ENCODE measurements at places on chromosomes 11 and 22. TPM values are rescaled to one million over a fixed set of nuclear protein-coding genes. Genes with fewer than 3 reads are reported as not detected.

The TH gene
- not detected for total RNA-seq

The MMP13 gene
- total RNA-seq = not detected

DNA sequence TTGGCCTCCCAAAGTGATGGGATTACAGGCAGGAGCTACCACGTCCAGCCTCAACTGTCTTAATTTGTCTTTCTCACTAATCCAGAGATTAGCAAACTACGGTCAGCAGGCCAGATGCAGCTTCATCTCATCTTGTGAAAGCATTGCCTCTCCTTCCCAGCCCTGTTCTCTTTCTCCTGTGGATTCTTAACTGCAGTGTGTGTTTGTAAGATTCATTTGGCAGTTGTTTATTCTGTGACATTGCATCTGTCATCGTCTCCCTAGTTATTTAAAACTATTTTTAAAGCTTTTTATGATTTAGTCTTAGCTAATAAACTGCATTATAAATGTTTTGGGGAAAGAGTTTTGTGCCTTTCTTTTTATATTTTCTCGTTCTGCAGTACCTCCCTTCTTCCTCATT, 29.2 kb downstream of the RNF169 start:
- DNase-seq = no peak

DNA sequence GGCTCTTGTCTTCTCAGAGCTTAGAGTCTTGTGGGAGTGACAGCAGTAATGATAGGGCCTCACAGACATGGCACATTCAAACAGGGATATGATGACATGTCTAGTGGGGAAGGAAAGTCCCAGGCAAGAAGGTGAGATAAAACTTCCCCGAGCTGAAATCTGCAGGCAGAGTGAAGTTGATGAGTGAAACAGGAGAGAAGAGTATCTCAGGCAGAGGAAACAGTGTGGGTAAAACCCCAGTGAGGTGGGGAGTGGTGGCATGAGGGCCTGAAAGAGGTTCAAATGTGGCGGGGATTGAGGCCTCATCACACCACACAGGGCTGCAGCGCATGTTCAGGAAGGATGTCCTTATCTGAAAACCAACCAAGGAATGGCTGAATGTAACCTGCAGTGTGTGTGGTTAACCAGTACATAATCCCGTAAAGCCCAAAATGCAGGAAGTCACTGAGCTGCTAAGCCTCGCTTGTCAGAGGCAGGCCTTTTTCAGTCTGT, 153.8 kb upstream of the E2F8 start:
- DNase-seq = no peak

DNA sequence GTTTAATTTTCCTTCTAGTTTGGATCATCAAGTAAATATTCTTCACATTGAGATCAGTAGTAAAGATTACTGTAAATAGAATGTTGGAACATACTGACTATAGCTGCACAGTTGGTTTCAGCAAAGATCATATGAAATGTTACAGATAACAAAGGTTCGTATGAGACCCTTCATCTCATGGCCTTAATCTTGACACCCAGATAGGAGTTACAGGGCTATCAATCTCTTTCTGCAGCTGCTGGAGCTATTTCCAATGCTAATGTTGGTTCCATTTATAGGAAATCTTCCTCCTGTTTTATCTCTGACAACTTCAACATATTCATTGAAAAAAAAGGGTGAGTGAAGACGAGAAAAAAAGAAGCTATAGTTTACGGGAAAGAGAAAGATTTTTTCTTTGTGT, 495.6 kb downstream of the JRKL start:
- DNase-seq = no peak

GRCh38 chr11:70073871-70074371, 4.2 kb upstream of the ANO1 start:
- peak; percentile 73 for DNase-seq

- no peak for DNase-seq
Measured at GRCh38 chr11:119447664-119448242, 24.8 kb upstream of the THY1 start.

GRCh38 chr11:34327804-34328631, 29.8 kb downstream of the ABTB2 start:
- peak; percentile 40 for DNase-seq

GRCh38 chr11:122853261-122853660, 15.0 kb downstream of the CRTAM start:
- peak; percentile 25 for DNase-seq

The NPAS4 gene
- under 0.01 TPM for total RNA-seq

DNA sequence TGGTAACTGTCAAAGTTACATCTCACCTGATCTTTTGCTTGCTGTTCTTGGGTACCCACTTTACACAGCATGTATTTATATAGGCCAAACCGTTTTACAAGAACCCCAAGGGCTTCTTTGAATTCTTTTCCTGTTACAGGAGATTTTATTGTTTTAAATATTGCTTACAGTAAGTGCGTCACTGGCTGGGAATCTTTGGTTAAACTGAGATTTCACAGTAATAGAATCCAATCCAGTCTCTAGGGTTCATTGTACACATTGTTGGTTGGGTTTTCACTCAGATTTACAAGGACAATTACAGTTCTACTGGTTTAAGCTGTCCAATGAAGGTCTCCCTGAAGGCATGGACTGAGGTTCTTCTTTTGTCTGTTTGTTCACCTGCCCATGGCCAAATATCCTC, 171.7 kb downstream of the INSC start:
- DNase-seq = no peak

The BRD1 gene
- 10.8 TPM for total RNA-seq

The DEUP1 gene
- total RNA-seq = not detected

DNA sequence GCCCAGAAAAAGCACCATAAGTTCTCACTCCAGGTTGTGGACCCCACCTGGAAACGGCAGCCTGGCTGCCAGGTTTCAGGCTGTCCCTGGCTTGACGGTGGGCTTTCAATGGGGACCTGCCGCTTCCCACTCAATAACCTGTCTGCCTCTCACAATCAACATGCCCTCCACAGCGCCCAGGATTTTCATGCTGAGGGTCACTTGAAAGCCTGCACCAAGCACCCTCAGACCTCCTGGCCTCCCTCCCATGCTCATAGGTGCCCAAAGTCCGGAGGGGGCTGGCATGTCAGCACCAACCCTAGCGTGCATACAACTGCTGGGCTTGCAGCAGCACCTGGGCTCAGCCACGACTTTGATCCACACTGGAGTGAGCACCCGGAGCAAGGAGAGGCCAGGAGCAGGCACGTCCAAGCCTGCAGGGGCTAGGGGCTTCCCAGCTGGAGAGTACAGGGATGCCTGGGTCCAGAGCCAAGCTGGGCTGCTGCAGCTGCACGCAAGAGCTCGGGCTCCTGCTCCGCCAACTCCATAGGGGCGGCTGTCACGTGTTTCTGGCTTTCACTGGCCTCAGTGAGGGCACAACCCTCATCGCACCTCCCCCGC, 1214.3 kb upstream of the RAG2 start:
- DNase-seq = no peak

GRCh38 chr22:23925020-23925606, 30.9 kb downstream of the MIF start:
- no peak for DNase-seq

The SLC22A9 gene
- total RNA-seq = not detected

DNA sequence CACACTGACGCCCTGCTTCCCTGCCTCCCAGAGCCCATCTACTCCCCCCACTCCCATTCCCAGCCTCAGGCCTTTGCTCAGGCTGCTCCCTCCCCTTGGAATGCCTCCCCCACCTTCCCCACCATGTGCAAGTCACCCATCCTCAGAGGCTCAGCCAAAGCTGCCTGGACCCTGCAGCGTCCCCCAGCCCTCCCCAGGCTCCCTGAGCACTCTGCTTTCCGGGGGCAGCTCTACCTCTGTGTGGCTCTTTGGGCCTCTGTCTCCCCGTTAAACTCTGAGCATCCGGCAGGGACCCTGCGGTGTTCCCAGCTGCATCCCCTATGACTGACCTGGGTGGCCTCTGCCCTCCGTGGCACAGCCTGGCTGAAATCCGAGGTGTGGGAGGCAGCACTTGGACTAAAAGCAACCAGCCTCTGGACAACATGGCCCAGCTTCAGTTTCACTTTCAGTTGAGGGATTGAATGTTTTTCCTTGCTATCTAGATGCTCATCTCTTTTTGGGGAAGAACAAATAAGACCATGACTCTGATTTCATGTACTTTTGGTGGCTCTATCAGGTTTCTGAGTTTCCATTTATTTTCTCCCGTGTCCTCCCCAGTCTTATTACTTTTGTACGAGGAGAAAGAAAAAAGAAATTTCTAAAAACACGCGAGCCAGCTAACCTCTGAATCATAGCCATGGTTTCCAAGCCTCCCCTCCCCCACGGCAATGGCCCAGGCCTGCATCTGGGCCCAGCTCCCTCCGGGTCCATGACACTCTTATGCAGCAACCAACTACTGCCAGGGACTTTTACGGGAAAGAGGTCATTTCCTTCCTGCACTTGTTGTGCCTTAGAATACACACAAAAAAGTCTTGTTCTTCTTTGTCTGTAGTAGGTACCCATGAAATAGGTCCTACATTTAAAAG, 3.8 kb downstream of the APOL3 start:
- peak; percentile 77 for DNase-seq

DNA sequence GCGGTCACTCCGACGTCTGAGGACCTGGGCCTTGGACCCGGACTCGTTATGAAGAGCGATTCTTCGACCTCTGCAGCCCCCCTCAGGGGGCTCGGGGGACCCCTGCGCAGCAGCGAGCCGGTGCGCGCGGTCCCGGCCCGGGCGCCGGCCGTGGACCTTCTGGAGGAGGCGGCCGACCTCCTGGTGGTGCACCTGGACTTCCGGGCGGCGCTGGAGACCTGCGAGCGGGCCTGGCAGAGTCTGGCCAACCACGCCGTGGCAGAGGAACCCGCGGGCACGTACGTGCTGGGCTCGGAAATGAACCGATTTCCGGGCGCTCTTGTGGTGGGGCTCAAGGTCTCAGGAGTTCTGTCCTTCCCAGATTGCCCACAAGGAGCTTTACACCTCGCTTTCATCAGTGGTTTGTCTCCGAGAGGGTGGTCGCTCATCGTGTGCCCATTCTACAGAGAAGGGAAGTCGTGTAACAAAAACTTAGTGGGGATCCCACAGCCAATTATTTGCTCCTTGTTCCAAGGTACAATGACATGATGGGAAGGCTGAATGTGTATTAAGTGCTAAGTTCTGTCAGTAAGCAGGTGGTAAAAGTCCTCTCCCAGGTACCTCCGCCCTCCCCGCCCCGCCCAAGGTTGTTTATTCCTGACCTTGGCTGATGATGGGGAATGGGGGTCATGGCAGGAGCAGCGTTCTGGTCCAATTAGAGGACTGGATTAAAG, 695 bp downstream of the PEX26 start:
- DNase-seq = peak; percentile 19

DNA sequence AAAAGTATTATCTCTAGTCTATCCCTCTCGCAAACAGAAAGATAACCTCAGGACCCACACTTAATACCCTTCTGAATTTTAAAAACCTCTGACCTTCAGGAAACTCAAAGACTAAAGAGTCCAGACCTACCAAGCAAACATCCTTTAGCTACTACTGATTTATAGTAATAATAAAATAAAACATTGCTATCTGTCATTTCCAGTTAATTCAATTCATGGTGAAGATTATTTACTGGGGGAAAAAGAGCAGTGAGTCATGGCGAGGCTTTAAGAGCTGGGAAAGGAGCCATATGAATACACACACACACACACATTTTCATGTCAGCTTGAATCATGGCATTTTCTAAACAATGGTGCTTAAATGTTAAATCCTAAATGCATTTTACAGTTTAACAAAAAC, 87.1 kb downstream of the FAM76B start:
- DNase-seq = peak; percentile 91

The CDC45 gene
- 37.5 TPM for total RNA-seq

The LUZP2 gene
- total RNA-seq = 2.0 TPM

The OR4S1 gene
- not detected for total RNA-seq

DNA sequence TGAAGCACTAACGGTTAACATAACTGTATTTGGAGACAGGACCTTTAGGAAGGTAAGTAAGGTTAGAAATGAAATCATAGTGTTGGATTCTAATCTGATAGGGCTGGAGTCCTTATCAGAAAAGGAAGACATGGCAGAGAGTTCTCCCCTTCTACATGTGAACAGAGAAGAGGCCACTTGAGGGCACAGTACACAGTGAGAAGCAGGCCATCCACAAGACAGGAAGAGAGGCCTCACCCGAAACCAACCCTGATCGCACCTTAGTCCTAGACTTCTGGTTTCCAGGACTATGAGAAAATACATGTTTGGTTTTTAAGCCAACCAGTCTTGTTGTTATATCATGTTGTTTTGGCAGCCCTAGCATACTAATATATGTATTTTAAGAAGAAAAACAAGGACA, 170.0 kb downstream of the LRRC4C start:
- no peak for DNase-seq

DNA sequence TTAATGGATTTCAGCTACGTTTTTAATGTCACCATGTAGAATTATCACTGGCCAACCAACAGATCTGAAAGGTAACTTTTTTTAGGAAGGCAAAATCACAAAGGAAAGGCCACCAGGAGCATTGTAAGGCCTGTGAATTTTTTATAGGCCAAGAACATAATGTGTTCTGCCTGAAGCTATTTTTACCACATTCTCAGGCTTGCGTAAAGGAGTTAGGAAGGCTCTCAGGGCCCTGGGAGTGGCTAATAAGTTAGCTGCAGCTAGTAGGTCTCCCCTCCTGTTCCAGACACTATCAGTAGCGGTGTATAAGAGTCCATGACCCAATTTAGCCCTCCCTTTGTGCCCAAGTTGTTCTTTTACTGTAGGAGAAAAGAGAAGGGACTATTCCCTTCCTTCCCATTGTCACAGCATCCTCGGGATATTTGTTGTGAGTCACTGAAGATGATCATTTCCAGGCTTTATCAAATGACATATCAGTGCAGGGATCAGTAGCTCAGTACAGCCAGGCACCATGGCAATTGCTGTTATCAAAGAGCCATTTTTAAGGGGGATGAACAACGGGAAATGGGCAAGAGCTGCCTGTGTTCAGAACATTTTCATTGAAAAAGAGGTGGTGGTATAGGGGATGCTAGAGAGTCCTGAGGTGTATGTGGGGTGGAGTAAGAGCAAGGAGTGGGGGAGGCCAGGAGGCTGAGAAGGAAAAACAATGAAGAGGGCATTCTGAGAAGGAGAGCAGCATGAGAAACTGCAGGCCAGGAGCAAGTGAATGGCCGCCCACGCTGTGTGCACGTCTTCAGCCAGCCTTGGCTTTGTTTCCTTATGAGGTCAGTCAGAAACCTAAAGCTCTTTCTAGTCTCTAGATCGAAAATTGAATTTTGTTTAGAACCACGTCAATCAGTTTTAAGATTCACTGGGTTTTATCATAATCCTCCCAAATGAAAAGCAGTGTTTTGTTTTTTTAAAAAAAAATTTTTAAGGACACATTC, 940.3 kb downstream of the NTM start:
- no peak for DNase-seq

DNA sequence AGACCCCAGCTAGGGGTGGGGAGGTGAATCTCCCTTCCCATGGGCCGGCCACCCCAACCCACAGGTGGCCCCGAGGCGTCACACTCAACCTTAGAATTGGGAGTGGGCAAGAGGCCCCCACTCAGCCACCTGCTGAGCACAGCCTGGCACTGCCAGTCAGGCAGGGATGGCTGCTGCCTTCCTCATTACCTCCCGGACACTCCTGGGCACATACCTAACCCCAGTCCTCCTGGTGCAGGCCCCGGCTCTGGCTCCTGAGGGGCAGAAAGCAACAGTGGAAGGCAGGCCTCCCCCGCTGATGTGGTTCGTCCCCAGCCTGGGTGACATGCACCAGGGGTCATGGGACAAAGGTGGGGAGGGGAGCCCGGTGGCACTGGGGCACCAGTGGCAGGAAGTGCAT, 103.6 kb downstream of the MPPED1 start:
- DNase-seq = no peak

The FSHB gene
- total RNA-seq = not detected

- DNase-seq = no peak
Measured at GRCh38 chr22:23119494-23120414, 22.0 kb downstream of the RSPH14 start.

- no peak for DNase-seq
Measured at GRCh38 chr11:128888034-128888985, 2.8 kb upstream of the KCNJ5 start.
